Germinal center (tissue), 1 donor: ENCODE measurements at places on chromosomes 5 and 9.
A peak's percentile ranks its signal among the peaks of the same experiment; 100 is the strongest.

- DNase-seq = no peak
Observed at GRCh38 chr5:31359839-31360238, 166.4 kb downstream of the CDH6 start.

GRCh38 chr9:120985819-120986222, 59.2 kb upstream of the TRAF1 start:
- DNase-seq = no peak

GRCh38 chr9:125617087-125617486, 89.9 kb downstream of the MAPKAP1 start:
- DNase-seq = no peak

DNA sequence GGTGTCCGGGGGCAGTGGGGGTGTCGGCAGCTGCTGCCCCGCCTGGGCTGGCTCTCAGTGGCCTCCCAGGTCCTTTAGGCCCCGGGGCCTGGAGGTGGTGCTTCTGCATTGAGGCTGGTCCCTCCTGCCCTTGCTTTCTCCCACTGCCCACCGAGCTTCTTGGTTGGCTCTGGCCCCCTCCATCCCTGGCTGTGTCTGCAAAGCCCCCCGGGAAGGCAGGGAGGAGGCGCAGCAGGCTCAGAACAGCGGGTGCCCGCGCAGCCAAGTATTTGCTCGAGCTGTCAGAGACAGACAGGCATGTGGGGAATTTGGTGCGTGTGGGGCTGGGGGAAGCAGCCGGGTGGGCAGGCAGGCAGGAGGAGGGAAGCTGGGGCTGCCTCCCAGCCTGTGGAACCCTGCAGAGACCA, 11.5 kb downstream of the CXXC5 start:
- no peak for DNase-seq

DNA sequence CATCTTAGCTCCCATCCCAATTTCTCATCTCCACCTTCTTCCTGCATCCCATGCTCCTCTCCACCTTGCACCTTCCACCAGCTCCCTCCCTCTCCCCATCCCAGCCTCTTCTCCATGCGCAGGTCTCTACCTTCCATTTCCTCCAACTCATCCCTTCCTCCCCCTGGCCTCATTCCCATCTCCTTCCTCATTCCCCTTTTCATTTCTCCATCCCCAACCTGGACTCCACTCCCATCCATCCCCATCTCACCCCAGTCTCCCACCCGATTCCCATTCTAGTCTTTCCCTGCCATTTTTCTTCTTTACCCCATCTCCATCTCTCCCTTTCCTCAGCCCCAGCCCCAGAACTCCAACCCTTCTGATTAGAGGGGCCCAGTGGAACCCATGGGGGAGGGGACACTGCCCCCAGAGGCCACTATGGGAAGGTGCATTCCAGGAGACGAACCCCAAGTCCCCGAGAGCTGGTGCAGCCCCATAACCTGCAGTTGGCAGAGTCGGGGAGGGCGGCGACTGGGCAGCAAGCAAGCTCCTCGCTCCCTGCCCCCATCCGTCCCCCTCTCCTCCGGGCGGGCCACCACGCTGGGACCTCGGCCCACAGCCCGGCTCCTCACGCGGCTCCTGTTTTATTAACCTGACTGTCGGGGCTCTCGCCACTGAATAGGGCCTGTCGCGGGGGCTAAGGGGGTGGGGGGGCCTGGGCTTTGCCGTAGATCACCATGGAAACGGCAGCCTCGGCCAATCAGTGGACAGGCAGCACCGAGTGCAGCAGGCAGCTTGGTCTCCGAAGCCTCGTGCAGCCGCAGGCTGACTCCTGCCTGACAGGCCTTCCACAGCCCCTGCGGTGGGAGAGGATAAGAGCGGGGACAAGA, 66.7 kb downstream of the PCDH1 start:
- DNase-seq = peak; percentile 77

GRCh38 chr9:130668659-130669058, 4.3 kb downstream of the PRDM12 start:
- no peak for DNase-seq

DNA sequence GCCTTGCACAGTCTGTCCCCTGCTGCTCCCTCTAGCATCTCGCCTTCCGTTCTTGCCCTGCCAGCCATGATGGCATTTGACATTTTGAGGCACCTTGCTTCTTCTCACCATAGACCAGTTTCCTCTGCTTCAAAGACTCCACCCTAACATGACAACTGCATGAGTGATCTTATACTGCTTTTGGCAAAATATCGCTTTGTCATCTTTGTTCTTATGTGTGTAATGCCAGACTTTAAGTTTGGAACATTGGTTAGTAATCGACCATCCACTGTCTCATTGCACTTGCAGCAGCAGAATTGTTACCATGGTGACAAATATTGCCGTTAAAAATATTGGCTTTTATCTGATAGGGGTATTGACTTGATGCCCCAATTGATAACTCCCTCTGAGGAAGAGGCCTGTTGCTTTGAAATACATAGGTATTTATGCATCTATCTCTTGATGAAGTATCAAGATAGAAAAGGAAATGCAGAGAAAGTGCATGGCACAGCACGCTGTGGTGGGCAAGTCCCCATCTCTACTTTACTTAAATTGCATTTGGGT, 6.8 kb downstream of the GARIN3 start:
- DNase-seq = no peak

- no peak for DNase-seq
Observed at GRCh38 chr5:568061-568781, 43.9 kb upstream of the CEP72 start.

- DNase-seq = no peak
Observed at GRCh38 chr5:13350767-13351166, 593.7 kb downstream of the DNAH5 start.

DNA sequence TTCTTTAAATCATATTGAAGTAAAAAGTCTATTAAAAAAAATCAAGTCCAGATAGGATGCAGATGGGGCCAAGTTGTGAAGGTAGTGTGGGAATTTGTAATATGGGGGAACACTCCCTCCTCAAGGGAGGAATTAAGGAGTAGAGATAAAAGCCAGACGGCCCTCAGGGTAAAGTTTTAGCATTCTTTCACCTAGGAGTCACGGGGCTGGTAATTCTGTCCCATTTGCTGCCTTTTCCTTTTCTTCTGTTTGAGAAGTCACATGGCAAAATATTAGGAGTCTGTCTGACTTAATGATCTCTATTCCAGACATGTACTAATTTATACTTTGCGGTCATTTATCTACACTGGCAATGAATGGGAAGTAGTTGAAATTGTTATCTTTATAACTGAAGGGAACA, 61.9 kb downstream of the SNX24 start:
- no peak for DNase-seq

DNA sequence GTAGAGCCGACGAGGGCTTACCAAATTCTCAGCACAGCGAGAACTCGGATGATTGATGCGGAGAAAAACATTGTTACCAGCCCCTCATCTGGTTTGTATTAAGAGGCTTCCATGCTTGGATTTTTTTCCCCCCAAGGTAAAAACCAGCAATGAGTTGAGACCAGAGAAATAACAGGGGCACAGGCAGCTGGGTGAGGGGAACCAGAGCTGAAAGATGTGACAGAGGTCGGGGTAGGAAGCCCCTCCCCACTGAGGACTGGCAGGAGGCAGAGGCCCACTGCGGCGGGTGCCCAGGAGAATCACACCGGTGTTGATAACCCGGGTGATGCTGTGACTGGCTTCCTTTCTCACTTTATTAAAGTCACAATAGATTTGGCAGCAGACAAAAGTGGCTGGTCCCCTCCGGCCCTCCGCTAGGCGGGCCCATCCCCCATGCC, 116.5 kb upstream of the PHYKPL start:
- no peak for DNase-seq

GRCh38 chr5:135885031-135885430, 10.6 kb downstream of the IL9 start:
- no peak for DNase-seq

GRCh38 chr5:142618130-142618523, 67.8 kb downstream of the FGF1 start:
- no peak for DNase-seq

DNA sequence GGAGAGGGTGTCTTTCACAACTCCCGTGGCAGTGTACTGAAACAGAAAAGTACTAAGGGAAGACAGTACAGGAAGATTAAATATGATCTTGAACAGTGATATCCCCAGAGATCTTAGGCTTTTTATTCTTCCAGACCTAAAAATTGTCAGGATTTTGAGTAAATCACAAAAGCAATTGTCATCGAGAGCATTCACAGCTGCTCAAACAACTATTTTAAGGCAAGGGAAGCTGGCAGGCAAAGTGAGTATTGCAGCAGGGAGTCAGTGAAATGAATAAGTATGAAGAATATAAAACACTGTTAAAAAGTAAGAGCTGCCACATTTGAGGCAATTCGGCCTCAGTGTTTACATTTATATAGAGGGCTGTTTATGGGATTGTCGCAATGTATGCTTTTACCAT, 479.0 kb downstream of the CAAP1 start:
- DNase-seq = no peak

- DNase-seq = no peak
Observed at GRCh38 chr5:163165277-163165676, 272.1 kb upstream of the CCNG1 start.

DNA sequence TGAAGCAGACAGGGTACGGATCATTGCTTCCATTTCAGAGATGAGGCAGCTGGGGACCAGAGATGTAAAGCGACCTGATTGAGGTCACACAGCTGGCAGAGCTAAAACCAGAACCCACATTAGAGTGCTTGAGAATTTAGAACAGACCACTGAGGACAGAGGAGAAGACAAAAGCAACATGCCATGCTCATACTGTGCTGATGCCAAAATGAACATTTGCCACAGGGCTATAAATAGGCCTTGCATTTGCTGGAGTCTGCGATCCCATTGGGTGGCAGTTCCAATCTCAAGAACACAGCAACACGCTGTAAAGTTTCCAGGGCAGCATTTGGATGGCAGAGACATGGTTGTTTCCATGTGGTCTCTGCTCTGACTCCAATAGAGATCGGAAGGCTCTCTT, 222.4 kb upstream of the TBC1D2 start:
- no peak for DNase-seq

DNA sequence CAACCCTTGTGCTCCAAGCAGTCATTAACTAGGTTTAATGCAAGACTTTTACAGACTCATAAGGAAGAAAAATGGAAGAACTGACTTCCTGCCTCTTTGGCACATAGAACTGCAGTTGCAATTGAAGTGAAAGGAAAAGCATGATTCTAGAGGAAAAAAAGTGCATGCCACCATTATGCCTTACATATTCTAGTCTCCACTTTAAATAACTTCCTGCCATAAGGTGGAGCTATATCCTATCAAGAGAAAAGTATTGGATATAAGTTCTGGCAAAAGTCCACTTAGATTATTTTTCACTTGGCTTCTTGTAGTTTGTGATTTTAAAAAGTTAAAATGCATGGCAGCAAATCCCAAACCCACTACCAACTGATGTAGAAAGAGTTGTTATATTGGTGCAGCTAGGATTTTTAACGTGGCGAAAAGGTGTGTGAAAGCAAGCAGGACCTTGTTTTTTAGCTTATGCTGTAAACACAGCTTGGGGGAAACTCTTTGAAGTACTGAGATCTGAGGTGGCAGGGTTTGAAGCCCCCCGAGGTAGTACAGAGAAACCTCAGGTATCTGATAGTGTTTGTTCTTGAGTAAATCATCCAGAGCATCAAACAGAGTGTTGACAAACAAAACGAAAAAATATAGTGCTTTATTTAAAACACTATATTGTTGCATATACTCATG, 117.9 kb downstream of the ANXA1 start:
- no peak for DNase-seq

DNA sequence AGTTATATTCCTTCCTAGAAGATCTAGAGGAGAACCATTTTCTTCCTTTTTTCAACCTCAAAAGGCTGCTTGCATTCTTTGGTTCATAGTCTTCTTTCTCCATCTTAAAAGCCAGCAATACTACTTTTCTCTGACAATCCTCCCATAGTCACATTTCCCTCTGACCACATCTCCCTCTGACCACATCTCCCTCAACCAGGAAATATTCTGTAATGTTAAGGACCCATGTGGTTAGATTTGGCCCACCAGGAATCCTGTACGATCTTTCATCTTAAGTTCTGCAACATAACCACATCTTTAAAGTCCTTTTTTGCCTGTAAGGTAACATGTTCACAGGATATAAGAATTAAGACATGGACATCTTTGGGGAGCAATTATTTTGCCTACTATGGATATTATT, 179.4 kb upstream of the SPEF2 start:
- no peak for DNase-seq

- DNase-seq = no peak
Observed at GRCh38 chr9:133527444-133527920, 2.7 kb upstream of the MYMK start.

DNA sequence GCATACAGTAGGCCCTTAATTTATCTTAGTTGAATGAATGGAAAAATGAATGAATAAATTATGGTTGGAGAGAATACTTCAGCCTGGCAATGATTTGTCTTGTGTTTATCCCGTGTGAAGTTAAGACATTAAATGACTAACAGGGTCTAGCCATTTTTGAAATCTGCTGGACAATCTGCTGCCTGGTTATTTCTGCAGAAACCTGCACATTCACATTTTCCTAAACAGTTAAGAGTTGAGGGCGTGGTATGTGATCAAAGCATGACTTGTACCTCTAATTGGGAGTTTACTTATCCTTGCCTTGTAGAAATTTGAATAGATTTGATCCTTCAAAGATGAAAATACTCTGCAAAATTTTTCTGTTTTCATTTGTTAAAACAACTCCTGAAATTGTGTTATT, 34.6 kb upstream of the NDFIP1 start:
- DNase-seq = no peak

GRCh38 chr9:89799221-89799620, 194.4 kb downstream of the GADD45G start:
- DNase-seq = no peak

GRCh38 chr5:18805376-18805775, 1171.1 kb downstream of the TAF11L14 start:
- DNase-seq = no peak

- DNase-seq = no peak
Observed at GRCh38 chr5:151098768-151099121, 17.9 kb upstream of the TNIP1 start.

GRCh38 chr9:106531491-106531890, 331.5 kb upstream of the ZNF462 start:
- DNase-seq = no peak

DNA sequence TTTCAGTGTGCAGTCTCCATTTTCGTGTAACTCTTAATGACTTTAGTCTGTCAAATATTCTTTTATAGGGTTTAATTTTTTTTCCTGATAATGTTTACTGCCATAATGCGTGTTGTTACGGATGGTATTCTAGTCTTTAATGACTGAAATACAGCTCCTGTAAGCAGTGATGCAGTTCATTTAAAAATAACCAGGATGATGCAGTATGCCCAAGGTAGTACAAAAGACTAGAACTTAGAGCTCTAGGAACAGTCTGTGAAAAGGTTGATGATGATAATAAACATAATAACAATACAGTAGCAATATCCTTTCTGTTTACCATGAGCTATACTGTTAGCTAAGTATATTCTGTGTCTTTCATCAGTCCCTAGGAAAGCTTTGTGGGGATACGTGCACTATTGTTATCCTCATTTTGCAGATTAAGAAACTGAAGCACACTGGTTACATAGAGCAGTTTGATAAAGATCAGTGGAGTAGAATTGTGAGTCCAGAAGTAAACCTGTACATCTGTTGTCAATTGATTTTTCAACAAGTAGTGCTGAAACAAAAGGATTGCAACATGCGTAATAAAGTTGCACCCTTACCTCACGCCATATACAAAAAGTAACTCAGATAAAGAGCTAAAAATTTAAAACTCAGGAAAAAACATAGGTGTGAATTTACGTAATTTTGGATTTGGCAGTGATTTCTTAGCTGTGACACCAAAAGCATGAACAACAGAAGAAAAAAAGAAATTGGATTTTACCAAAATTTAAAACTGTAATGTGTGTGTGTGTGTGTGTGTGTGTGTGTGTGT, 64.5 kb downstream of the MTREX start:
- no peak for DNase-seq
